ENCODE measurements at places on chromosomes 16 and 17. TPM values are rescaled to one million over a fixed set of nuclear protein-coding genes. Genes with fewer than 3 reads are reported as not detected.

The NPIPA8 gene
- total RNA-seq, result 19.4 TPM

The LPCAT2 gene
- 0.37 TPM for total RNA-seq

The LLGL2 gene
- 7.1 TPM for total RNA-seq

The OR1A1 gene
- total RNA-seq, result not detected

The JPH3 gene
- 0.19 TPM for total RNA-seq

DNA sequence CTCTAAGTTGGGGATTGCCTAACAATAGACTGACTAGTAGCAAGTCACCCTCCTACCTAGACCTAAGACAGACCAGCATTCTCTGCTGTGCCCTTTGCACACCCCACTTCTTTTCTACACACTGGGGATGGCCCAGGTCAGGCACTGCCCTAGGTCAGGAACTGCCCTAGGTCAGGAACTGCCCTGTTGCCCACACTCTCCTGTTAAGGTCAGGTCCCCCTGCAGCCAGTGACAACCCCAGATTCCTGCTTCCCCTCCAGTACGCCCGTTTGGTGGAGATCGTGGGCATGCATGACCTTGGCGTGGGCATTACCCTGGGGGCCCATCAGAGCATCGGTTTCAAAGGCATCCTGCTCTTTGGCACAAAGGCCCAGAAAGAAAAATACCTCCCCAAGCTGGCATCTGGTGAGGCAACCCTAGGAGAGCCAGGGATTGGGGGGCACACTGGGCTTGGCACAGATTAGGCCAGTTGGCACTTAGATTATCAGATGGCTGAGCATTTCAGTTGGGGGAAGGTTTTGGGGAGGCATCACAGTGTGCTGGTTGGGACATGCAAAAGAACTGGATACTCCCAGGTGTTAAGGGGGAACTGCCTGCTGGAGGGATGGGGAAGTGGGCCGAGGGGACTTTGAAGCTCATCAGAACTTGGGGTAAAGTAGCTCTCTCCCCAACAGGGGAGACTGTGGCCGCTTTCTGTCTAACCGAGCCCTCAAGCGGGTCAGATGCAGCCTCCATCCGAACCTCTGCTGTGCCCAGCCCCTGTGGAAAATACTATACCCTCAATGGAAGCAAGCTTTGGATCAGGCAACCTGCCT, 1.7 kb downstream of the ACADVL start:
- peaks cover 27% of the 10 kb centered on the region for H3K36me3 ChIP-seq
- peak overlapping the region; percentile 89 for H3K4me3 ChIP-seq
- peaks cover 33% of the 10 kb centered on the region for H3K4me1 ChIP-seq
- no peak for DNase-seq

The PYY gene
- not detected for total RNA-seq

The KRTAP17-1 gene
- not detected for total RNA-seq

DNA sequence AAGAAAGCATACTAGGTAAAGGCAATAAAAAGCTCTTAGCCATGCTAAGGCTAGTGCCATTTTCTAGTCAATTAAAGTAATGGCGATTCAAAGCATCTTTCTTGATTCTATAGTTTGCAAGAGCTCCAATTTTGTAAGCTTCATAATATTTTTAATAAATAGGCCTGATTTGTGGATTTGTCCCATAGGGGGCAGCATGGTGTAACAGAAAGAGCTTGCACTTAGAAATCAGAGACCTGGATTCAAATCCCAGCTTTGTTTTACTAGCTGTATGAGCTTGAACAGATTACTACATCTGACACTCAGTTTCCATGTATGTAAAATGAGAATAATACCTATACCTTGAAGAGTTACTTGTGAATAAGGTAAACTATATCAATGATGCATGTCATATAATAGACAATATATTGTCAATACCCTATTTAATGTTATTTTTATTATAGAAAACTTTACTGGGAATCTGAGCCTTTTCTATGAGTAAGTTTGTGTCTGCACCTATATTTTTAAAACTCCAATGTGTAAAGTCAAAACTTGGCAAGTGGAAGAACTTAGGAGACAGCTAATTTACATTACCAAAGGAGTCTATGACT, 93.6 kb upstream of the NOG start:
- peak; percentile 45 for DNase-seq
- H3K4me3 ChIP-seq, result no peak overlapping the region
- no peaks in the 10 kb centered on the region for H3K27me3 ChIP-seq
- no peak overlapping the region for H3K27ac ChIP-seq
- H3K4me1 ChIP-seq, result no peaks in the 10 kb centered on the region

- DNase-seq, result peak; percentile 54
- H3K27me3 ChIP-seq, result no peaks in the 10 kb centered on the region
- H3K4me3 ChIP-seq, result no peak overlapping the region
Observed at GRCh38 chr17:45873728-45874127, 20.6 kb upstream of the MAPT start.

The KRT39 gene
- not detected for total RNA-seq

- no peak overlapping the region for H3K4me3 ChIP-seq
- no peaks in the 10 kb centered on the region for H3K4me1 ChIP-seq
- H3K36me3 ChIP-seq, result no peaks in the 10 kb centered on the region
- H3K27me3 ChIP-seq, result no peaks in the 10 kb centered on the region
Observed at GRCh38 chr16:59478838-59479237, 744.7 kb upstream of the GOT2 start.

The LITAFD gene
- total RNA-seq, result not detected

DNA sequence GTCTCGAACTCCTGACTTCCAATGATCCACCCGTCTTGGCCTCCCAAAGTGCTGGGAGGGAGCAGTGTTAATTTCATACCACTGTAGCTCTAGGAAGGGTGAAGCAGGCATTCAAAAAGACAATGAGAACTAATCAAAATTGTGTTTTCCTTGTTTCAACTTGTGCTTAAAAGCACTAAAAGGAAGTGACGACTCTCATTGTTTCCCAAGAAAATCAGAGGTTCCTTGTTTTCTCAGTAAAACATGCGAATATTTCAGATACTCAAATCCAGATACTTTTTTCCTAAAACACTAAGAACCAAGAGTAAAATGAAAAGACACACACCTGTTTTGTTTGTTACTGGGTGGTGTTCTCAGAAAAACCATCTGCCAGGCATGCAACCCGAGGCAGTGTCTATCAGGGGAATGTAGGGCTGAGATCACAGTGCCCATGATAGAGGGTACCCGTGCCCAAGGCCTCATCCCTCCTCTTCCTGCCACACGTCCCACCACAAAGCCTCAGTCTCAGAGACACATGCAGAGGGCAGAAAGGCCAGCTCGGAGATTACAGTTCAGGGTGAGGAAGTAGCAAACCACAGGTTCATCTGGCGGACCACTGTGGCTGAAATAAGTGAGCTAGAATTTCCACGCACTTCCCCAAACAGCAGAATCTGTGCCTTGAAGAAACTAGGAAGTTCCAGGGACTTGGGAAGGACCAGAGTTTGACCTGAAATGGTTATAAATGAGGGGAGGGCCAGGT, 33.7 kb downstream of the GINS3 start:
- DNase-seq, result peak; percentile 36
- no peaks in the 10 kb centered on the region for H3K36me3 ChIP-seq
- H3K27me3 ChIP-seq, result peaks cover 6% of the 10 kb centered on the region
- no peak overlapping the region for H3K27ac ChIP-seq
- no peak overlapping the region for H3K4me3 ChIP-seq
- H3K4me1 ChIP-seq, result peaks cover 13% of the 10 kb centered on the region

- no peak overlapping the region for H3K27ac ChIP-seq
- no peak overlapping the region for H3K4me3 ChIP-seq
- H3K27me3 ChIP-seq, result peaks cover 2% of the 10 kb centered on the region
- no peaks in the 10 kb centered on the region for H3K4me1 ChIP-seq
Observed at GRCh38 chr16:65825191-65825856, 541.2 kb upstream of the CDH5 start.

The MGAT5B gene
- not detected for total RNA-seq

DNA sequence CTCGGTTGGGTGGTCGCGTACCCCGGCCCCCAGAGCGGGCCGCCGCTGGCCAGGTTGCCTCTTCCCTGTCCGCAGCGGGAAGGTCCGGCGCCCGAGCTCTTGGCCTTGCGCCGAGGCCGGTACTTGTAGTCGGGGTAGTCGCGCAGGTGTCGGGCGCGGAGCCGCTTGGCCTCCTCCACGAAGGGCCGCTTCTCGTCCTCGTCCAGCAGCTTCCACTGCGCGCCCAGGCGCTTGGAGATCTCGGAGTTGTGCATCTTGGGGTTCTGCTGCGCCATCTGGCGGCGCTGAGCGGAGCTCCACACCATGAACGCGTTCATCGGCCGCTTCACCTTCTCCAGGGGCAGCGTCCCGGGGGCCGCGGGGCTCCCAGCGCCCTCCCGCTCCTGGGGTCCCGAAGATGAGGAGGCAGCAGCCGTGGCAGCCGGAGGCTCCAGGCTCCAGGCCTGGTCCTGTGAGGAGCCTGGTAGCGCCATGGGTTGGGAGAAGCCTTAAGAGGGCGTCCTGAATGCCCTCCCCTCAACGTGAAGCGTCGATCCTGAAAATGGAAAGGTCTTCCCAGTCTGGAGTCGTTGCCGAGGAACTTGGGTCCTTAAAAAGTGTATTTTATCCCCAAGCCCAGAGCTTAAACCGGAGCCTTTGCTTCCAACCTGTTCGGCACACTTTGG, 558 bp downstream of the SOX15 start:
- no peaks in the 10 kb centered on the region for H3K27me3 ChIP-seq
- peak; percentile 85 for DNase-seq
- peaks cover 16% of the 10 kb centered on the region for H3K4me1 ChIP-seq
- H3K36me3 ChIP-seq, result peaks cover 44% of the 10 kb centered on the region
- H3K27ac ChIP-seq, result no peak overlapping the region

GRCh38 chr16:88558457-88559442, 11.5 kb upstream of the ZC3H18 start:
- no peak overlapping the region for H3K27ac ChIP-seq
- H3K27me3 ChIP-seq, result peaks cover 4% of the 10 kb centered on the region
- H3K36me3 ChIP-seq, result no peaks in the 10 kb centered on the region
- peaks cover 2% of the 10 kb centered on the region for H3K4me1 ChIP-seq
- peak; percentile 41 for DNase-seq

DNA sequence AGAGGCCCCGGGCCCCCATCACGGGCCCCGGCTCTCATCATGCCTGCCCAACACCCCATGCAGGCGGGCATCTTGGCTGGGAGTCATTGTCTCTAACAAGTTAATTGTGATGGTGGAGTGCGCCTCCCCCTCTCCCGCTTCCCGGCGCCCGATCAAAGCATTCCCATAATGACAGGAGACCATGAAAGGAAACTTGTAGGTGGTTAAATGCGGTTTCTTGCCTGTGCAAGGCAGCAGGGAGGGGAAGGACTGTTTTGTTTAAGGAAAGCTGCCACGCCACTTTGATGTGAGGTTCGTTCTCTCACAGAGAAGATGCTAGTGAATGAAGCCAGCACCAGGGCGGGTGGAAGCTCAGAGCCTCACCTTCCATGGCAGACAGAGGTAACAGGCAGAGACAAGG, 45.4 kb downstream of the C16orf78 start:
- no peaks in the 10 kb centered on the region for H3K27me3 ChIP-seq
- H3K4me3 ChIP-seq, result no peak overlapping the region
- no peak for DNase-seq
- no peak overlapping the region for H3K27ac ChIP-seq
- H3K4me1 ChIP-seq, result no peaks in the 10 kb centered on the region
- H3K36me3 ChIP-seq, result no peaks in the 10 kb centered on the region
